ENCODE measurements at places on chromosomes 11 and 22. TPM values are rescaled to one million over a fixed set of nuclear protein-coding genes. Genes with fewer than 3 reads are reported as not detected.

Gene PTGDR2
- 0.19 TPM for total RNA-seq

Gene OR4D11
- total RNA-seq: not detected

Gene CALCA
- total RNA-seq: not detected

Gene FUT4
- total RNA-seq: 5.5 TPM

All from mesenteric fat pad (tissue), 1 donor.